ENCODE measurements at places on chromosomes 1 and 21.

DNA sequence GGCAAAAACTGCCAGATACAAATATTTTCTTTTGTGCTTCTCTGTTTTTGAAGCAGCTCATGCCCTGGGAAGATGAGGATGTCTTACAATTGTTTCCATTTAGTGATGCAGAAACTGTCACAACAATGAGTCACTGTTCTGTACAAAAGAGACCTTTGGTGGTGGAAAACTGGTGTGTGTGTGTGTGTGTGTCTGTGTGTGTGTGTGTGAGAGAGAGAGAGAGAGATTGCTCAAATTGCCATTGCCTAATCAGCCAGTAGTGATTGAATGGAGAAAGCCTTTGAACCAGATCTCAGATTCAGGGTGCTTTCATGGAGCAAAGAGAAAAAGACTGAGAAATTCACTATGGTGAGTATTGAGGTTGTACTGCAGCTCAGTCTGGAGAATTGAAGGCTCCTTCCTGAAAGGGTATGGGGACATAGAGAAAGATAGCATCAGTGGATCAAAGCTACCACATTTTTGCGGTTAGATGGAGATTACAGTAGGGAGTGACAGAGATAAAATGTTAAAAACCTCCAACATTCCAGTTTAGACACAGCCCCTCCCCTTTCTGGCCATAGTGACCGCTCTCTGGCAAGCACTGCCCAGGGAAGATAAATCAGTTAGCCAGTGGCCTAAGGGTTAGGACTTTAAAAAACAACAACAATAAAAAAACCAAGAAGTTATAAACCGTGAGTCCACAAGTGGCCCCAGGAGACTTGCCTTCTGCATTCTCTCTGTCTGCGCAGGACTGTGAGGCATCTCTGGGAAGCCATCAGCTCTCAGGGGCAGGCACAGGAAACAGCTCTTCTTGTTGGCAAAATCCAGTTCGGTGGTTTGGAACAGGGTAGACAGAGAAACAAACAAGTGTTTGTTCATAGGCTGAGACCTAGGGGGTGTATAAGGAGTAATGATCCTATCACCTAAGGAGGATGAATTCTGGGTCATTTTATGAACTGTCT, 406.5 kb downstream of the DUSP10 start:
- H3K4me1 ChIP-seq: peaks cover 23% of the 10 kb centered on the region
- H3K36me3 ChIP-seq: no peaks in the 10 kb centered on the region
- H3K27ac ChIP-seq: peak overlapping the region; percentile 96
- peak; percentile 47 for DNase-seq
- no peaks in the 10 kb centered on the region for H3K27me3 ChIP-seq

GRCh38 chr1:20724364-20725188, 6.8 kb upstream of the KIF17 start:
- no peaks in the 10 kb centered on the region for H3K4me1 ChIP-seq
- H3K36me3 ChIP-seq: no peaks in the 10 kb centered on the region
- DNase-seq: peak; percentile 54

- peaks cover 37% of the 10 kb centered on the region for H3K4me1 ChIP-seq
- DNase-seq: peak; percentile 17
- no peak overlapping the region for H3K4me3 ChIP-seq
- H3K27me3 ChIP-seq: no peaks in the 10 kb centered on the region
- no peaks in the 10 kb centered on the region for H3K36me3 ChIP-seq
These were observed 116.0 kb upstream of the CD34 start for GRCh38 chr1:208026880-208027438.

DNA sequence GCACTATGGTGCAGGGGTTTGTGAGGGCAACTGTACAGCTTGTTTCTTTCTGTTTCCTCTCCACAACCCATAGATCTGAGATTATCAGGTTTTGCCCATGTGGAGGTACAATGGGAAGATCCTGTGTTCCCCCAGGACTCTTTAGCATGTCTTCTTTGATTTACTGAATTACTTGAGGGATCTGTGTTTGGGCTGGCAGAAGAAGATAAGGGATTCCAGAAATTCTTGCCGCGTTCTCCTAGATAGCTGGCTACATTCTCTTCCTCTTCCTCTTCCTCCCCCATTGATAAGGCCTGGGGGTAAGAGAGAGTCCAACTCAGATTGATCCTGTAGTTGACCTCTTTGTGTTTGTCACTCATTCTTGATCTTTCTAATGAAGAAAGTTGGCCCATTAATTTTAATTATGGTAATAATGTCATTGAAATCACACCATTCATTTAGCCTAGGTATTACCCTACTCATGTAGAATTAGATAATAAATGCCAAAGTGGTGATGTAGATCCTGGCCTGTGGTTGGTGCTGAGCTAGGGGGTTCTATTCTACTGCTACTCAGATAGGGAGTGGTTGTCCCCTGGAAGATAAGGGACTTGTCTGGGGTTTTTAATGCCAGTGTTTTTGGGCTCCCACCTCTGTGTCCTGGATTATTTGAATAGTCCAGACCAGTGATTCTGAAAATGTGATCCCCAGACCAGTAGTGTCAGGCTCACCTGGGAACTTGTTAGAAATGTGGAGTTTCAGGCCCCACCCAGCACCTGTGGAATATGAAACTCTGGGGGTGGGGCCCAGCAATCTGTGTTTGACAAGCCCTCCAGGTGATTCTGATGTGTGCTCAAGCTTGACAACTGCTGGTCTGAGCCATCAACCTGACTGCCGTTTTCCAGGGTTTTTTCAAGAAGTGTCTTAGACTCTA, 122.2 kb downstream of the NOS1AP start:
- H3K36me3 ChIP-seq: no peaks in the 10 kb centered on the region
- no peak for DNase-seq
- no peak overlapping the region for H3K27ac ChIP-seq
- peaks cover 4% of the 10 kb centered on the region for H3K27me3 ChIP-seq

DNA sequence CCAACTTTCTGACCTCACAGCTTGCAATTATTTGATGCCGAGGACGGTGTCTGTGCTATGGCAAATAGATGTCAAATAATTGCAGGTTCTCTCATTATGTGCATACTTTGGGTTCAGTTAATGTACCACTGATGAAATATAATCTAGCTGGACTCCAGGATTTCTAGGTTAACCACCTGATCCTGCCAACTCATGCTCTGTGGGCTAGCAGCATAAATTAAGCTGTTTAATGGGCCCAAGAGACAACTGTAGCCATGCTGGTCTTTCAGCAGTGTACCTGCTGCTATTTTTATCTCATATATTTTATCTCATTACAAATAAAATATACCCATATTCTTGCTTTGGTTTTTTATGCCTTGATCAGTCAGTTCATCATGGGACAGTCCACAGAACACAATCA, 43.3 kb upstream of the HP1BP3 start:
- H3K4me1 ChIP-seq: peaks cover 15% of the 10 kb centered on the region
- no peaks in the 10 kb centered on the region for H3K27me3 ChIP-seq
- H3K27ac ChIP-seq: no peak overlapping the region
- no peak for DNase-seq
- peaks cover 16% of the 10 kb centered on the region for H3K36me3 ChIP-seq

DNA sequence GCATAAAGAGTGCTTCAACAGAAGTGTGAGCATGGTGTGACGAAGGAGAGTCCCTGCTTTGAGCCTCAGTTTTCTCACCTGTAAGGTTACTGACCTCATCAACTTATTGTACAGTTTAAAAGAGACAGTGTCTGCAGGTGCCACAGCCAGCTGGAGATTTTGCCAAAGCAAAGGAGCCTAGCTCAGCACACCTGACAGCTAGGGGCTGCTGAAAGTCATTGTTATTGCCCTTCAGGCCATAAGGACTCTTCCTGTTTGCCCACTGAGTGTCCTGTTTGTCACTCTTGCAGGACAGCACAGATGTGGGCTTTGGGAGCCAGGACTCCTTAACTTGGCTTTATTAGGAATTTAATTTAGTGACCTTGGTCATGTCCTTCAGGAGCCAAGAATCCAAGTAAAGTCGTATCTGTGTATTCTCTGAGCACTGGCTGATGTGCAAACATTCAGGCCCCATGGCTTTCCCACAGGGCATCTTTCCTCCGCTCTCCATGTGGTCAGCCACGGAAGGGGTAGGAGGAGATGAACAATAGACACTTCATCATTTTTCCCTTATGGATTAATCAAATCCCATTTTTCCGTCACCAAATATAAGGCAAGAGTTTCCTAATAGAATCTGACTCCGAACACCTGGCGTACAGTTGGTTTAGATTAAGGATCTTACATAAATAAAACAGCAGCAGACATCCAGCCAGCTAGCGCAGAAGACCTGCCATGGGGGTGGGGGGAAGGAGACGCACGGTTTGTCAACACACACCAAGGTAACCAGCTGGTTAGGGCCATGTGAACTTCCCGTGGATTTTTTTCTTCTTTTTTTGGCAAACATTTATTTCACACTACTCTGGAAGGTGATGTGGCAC, 43.1 kb upstream of the KANK4 start:
- no peak for DNase-seq
- no peaks in the 10 kb centered on the region for H3K27me3 ChIP-seq
- H3K4me3 ChIP-seq: no peak overlapping the region
- H3K36me3 ChIP-seq: no peaks in the 10 kb centered on the region
- H3K27ac ChIP-seq: no peak overlapping the region

DNA sequence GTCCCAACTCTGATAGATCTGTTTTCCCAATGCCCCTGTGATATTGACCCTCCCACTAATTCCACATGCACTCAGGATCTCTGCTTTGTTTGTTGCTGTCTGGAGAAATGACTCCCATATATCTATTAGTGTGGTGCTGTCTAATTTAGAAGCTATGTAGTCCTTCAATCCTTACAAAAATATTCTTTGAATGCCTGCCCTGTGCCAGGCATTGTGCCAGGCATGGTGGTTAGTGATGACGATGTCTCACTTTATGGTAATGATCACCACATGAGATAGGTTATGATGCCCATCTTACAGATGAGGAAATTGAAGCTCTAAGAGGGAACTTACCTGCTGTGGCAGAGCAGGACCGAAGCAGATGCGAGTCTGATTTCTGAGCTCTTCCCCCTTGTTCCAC, 12.9 kb downstream of the MYOG start:
- DNase-seq: no peak
- no peaks in the 10 kb centered on the region for H3K36me3 ChIP-seq
- H3K27me3 ChIP-seq: no peaks in the 10 kb centered on the region
- H3K4me1 ChIP-seq: no peaks in the 10 kb centered on the region
- no peak overlapping the region for H3K27ac ChIP-seq

Measured in osteoblast (primary cell).